Aorta (tissue), 5 donors: ENCODE measurements at places on chromosomes 4 and X.

DNA sequence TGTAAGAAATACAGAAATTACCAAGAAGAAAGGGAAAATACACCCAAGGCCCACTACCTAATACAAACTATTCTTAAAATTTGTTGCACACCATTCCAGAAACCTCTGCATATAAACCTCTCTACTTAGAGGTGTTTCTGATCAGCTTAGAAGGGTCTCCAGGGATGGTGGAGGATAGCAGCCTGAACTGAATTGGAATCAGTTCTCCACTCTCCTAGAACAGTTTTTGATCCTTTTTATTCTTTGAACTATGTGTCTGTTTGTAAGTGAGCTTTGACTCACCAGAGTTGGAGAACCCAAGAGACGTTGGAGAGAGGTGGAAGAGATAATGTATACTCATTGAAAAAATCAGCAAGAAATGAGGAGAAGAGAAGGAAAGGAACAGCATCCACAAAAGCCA, 96.6 kb upstream of the OTUD4 start:
- peaks cover 5% of the 10 kb centered on the region for H3K4me1 ChIP-seq
- no peak for DNase-seq
- H3K36me3 ChIP-seq, result no peaks in the 10 kb centered on the region
- H3K27me3 ChIP-seq, result no peaks in the 10 kb centered on the region
- no peak overlapping the region for H3K27ac ChIP-seq

- H3K4me1 ChIP-seq, result no peaks in the 10 kb centered on the region
- no peak overlapping the region for H3K27ac ChIP-seq
- H3K36me3 ChIP-seq, result no peaks in the 10 kb centered on the region
- DNase-seq, result no peak
- H3K4me3 ChIP-seq, result no peak overlapping the region
Measured at GRCh38 chr4:140103676-140104075, 50.3 kb downstream of the MAML3 start.

GRCh38 chrX:48924270-48924669, 5.4 kb upstream of the PIM2 start:
- H3K27me3 ChIP-seq, result no peaks in the 10 kb centered on the region
- no peaks in the 10 kb centered on the region for H3K36me3 ChIP-seq
- no peak overlapping the region for H3K4me3 ChIP-seq
- no peak for DNase-seq
- no peak overlapping the region for H3K27ac ChIP-seq
- H3K4me1 ChIP-seq, result no peaks in the 10 kb centered on the region

DNA sequence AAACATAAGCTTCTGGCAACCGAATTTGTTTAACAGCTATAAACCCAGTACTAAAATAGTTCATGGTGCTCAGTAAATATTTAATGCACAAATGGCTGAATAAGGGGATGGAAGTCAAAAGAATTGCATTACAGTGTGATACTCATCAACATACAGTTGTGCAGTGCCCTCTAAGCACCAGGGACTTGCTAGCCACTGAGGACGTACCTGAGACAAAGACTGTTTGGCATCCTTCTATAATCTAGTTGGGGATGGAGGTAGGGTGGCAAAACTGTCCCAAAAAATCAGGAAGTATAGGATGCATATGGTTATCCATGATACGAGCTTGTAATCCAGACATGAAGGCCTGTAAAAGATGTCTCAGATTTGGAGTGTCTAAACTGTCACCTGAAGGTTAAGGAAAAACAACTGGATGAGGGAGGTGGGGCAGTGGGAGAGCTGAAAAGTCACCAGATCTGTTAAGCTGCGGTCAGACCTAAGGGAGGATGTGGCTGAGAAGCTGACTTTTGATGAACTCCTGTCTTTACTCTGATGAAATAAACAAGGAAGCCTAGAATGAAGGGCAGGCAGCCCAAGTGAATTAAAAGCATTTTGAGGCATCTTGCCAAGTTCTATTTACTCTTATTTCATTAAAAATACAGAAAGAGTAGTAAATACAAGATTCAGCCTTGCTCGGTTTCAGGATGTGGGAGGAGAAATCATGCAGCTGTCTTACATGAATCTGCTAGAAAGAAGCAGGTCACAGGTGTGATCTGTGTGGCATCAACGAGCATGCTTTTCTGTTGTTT, 12.0 kb upstream of the CD38 start:
- no peaks in the 10 kb centered on the region for H3K27me3 ChIP-seq
- no peaks in the 10 kb centered on the region for H3K36me3 ChIP-seq
- H3K4me1 ChIP-seq, result no peaks in the 10 kb centered on the region
